ENCODE measurements at places on chromosomes 4 and X.

DNA sequence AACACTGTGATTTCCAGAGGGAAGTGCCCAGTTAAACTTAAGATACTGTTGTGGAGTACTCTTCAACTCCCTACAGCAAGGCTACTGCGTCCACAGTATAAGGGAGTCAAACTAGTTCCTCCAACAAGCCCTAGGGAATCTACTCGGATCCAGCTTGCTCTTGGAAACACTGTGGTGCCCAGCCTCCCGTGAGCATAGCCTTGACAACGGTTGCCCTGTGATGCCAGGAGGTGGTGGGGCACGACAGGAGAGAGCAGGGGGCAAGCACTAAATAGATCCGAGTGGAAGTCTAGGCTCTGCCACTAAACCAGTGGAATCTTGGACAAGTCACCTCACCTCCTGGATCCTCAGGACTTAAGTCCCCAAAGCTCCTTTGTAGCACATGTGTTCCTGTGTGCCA is 45.6 kb downstream of the SMC1A start:
- DNase-seq, result no peak

DNA sequence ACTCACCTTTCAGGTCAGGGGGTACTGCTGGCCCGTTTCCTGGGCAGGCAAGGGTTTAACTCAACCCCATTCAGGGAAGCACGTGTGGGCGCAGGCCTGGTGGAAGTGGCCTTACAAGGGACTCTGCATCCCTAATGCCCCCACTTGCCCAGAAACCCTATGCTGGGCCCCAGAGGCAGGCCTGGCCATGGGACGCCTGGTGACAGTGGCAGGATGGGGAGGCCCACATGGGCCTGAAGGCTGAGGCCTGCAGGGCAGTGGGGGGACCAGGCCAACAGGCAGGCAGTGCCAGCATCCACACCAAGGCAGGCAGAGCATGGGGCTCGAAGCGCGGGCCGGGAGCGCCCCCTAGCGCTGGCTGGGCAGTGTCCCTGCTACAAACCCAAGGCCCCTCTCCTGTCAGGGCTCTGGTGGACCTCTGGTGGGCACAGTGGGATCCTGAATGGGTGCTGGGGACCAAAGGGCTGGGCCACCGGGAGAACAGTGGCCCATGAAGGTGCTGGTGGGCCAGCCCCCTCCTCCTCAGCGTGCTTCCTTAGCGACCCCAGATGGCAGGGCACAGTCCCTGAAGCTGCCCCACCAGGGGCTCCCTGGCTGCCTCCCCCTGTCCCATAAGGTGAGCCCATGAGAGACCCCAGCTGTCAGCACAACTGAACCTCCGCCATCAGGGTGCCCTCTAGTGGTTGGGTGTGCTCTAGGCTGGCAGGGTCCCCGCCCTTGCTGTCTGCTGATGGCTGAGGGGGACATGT is 16.8 kb downstream of the FGFR3 start:
- peak; percentile 57 for DNase-seq

- no peak for DNase-seq
Measured at GRCh38 chr4:5337731-5338130, 286.5 kb downstream of the STK32B start.

- peak; percentile 85 for DNase-seq
Measured at GRCh38 chr4:44678094-44679041, at the start of gene GUF1. GUF1 (plus strand) TSS chr4:44678420; CDS start chr4:44678623, 203 bp downstream.

DNA sequence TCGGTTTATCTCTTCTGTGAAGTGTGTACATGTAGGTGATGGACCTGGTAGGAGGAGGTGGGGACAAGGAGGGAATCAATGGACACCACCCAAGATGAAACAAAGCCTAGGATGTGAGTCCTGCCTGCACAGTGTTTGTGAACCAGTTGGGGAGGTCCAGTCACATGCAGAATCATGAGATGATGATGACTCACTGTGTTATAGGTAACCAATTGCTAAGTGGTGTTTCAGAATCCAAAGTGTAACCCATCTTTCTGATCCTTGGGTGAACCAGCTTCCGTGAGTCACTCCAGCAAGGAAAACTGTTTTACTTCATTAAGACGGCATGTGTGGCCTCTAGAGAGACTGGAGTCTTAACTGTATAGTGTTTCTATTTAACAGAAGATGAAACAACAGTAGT is 57.9 kb upstream of the HPF1 start:
- no peak for DNase-seq

GRCh38 chrX:6004529-6004928 is 224.1 kb downstream of the NLGN4X start:
- DNase-seq, result no peak

- no peak for DNase-seq
Measured at GRCh38 chrX:1592470-1593142, 1.2 kb downstream of the AKAP17A start.

DNA sequence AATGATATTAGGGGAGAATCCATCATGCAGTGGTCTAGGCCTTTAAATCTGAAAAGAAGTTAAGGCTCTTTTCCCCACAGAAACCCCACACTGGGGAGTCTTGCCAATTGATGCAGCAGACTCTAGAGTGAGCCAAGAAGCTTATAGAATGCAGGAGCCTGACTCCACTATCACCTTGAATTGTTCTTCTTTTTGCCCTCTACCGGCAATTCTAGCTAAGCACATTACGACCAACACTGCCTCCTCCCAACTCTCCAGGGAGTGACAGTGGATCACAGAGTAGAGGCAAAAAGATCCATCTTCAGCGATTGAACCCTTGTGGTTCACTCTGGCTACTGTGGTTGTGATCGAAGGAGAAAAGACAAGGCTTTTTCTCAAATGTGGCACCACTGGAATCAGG is 331.5 kb downstream of the NKX6-1 start:
- DNase-seq, result no peak

DNA sequence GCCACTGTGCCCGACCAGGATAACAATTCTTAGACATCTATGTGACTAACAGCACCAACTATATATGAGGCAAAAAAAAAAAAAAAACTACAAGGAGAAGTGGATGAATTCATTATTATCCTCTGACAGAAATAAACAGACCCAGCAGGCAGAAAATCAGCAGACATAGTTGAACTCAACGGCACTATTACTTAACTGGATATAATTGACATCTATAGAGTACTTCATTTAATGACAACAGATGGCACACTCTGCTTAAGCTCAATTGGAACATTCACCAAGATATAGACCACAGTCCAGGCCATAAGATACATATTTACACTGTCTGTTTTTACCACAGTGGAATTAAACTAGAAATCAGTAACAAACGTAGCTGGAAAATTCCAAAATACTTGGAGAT is 13.3 kb downstream of the CLDN22 start:
- DNase-seq, result no peak

Measured in ovary (tissue), 10 donors.